DMS79 treated with DMSO at 0.1 percent for 48 hours (cell line): ENCODE measurements at places on chromosomes 16 and 17.

DNA sequence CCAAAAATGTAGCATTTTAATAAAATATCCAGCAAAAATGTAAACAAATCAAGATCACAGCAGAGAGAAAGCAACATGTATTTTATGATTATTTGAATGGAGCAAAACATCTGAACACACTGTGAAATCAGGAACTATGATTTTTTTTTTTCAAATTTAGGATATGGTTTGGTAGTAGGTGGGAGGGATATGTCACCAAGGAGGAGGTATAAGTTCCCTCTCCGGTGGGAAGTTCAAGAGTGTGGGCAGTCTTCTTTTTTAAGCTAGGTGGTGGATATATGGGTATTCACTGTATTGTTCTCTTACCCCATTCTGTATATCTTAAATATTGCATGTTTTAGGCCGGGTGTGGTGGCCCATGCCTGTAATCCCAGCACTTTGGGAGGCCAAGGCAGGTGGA, 10.2 kb downstream of the CDR2 start:
- DNase-seq, result no peak

DNA sequence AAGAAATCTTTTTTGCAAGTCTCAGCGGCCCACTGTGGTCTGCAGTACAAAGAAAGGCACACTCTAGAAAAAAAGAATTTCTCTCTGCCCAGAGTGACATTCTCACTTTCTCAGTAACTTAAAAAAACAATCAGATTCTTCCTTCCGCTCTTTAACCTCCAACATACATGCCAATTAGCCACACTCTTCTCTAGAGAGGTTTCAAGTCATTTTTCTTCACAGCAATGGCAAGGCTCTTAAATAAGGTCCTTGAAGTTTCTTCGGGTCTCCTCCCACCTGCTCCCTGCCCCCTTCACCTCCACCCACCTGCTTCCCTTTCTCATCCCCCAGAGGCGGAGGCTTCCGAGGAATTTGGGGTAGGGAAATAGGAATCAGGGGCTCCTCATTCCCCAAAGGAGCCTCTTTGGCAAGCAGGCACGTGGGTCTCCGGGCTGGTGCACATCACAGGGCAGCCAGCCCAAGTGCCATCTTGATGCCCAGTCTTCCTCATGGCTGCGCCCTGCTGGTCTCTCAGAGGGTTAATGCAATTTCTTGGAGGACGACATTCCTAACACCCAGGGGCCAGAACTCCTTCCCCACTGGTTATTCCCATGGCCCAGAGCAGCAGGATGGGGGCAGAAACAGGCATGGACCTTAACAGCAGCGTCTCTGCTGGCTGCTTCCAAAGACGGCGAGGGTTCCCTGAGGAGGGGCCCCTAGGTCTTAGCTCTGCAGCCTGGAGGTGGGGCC, 855 bp upstream of the MEOX1 start:
- peak; percentile 41 for DNase-seq

DNA sequence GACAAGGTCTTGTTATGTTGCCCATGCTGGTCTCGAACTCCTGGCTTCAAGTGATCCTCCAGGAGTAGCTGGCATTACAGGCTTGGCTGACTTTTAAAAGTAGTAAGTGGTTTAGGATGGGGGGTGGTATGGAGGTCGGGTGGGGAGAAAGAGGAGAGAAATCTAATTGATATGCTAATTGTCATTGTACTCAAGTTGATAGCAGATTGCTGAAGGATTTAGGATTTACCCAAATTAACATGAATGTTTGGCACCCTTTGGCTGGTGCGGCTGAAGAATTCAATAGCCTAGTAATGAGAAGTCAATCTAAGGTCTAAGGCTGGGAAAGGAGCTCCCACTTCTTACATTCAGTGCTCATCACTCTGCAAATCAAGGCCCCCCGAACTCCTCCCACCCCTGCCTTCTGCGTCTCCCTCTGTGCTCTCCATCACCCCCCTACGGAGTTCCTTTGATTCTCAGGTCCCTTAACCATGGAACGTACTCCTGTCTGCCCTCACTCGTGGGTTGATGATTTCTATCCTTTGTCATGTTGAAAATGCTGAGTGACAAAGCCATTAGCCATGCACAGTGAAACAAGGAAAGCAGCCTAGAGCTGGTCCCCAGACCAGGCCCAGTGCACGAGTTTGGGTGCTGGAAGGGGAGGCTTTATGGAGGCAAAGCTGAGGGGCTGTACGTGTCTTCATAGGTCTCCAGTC, 17.3 kb downstream of the CDH13 start:
- DNase-seq, result no peak

DNA sequence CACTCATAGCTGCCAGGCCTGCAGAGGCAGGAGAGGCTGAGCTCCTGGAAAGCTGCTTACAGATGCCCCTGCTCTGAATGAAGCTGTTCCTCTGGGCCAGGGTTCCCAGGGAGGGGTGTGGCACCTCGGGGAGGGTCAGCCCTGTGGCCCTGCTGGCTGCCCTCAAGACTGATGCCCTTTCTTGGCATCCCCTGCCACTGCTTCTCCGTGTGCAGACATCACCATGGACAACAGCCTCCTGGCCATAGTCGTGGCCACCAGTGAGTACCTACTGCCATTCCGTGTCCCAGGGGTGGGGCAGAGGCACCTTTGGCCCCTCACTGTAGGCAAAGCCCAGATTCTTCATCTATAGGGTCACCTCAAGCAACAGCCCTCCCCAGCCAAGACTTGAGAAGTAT, 8.9 kb downstream of the MRPL27 start:
- no peak for DNase-seq

DNA sequence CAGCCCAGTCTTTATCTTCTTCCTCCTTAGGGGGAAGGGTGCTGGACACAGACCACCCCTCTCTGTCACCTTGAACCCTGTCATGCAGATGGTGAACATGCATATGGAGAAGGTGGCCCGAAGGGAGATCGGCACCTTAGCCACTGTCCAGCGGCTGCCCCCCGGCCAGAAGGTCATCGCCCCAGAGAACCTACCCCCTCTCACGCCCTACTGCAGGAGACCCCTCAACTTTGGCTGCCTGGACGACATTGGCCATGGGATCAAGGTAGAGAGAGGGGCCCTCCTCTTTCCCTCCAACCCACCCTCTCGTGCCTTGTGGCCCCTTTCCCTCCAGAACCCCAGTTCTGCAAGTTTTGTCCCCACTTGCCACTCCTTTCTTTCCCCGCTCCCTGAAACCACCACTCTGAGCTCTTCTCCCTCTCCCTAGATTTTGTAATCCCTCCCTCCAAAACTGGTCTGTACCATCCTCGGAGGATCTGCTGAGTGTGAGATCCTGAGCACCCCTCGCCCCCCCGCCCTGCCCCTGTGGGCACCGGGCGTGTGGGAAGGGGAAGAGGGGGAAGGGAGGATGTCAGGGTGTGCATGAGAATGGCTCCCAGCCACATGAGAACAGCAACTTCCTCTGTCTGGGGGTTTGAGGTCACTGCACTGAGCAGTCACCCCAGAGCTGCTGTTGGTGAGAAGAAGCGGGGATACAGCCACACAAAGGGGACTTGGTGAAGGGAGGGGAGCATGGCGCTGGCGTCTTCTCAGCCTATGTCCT, 7.3 kb downstream of the ABI3 start:
- DNase-seq, result no peak

DNA sequence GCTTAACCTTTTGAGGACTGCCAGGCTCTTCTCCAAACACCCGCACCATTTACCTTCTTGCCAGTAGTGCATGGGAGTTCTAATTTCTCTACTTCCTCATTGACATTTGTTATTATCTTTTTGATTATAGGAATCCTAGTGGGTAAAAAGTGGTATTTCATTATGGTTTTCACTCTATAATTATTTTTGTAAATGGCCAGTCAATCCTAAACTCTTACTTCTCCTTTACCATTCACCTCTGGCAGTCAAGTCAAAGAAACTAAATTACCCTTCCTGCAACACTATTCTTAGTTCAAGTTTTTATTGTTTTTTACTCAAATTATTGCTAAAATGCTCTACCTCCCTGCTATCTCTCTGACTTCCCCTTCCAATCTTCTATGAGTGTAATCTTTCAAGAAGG, 29.8 kb upstream of the ANKFY1 start:
- no peak for DNase-seq

DNA sequence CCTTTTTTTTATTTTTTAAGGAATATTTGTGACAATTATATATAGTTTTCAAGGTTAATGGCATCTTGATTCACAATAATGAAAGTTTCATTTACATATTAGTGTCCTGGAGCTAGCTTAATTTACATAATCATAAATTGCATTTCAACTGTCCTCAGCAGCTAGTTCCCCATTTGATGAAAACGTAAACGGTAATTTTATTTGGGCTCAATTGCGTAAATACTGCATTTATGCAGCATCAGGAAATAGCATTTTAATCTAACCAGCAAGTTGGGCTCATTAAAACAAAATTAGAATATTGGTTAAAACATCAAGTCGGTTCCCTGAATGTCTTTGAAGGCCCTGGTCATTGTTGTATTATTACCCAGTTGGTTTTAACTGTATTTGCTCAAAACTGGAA, 136.8 kb upstream of the CDH5 start:
- no peak for DNase-seq

DNA sequence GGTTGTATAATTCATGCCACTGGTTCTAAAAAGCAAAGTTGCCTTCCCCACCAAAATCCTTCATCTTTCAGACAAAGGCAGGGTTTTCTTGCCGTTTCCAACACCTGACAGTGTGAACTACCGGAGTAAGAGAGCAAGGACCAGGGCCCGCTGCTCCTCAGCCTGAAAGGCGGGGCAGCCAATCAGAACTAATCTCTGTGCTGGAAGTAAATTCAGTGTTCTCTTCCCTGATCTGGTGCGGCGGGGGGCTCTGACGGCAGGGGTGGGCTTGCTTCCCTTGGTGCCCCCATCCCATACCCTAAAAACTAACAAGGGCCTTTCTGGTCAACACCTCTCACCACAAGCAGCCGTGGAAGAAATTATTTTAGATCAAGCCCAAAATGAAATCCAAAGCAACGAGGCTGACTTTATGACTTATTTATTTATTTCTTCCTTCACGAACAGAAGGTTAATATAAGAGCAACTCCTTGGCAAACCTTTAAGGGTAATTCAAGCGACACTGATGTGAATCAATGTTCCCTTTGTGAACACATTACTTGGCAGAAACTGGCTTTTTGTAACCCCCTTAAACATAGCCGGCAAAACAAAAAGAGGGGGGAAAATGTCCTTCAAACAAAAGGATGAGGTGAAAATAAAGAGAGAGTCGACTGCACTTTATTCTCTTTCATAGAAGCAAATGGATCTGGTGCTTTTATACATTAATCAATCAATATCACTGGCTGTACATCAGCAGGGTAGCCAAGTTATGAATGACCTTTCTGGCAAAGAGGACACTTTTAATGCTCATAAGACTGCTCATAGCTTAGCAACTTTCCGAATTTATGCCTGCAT, 189.9 kb downstream of the ZFHX3 start:
- DNase-seq, result no peak

GRCh38 chr17:75535119-75535537, 9.6 kb downstream of the LLGL2 start:
- no peak for DNase-seq

- DNase-seq, result peak; percentile 49
Measured at GRCh38 chr17:50100921-50101345, 5.8 kb downstream of the PDK2 start.
